ENCODE measurements at places on chromosomes 13 and 19.

- DNase-seq = no peak
Measured at GRCh38 chr19:39768786-39769185, 9.9 kb upstream of the LEUTX start.

GRCh38 chr19:10327793-10328192, 5.5 kb downstream of the RAVER1 start:
- DNase-seq = no peak

DNA sequence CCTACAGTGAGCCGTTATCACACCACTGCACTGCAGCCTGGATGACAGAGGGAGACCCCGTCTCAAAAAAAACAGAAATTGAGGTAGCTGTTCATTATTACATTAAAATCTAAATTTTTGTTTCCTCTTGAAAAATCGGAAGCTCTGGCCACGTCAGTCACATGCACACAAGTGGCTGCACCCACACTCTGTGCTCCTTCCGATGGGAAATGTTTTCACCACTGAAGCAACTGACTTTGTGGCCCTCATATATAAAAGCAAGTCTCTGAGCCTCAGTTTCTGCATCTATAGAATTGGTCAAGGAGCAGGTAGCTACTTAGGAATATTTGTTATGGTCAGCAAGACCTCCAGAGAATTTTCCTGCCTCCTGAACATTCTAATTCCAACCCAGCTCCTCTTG, 4.5 kb downstream of the LRRC25 start:
- no peak for DNase-seq

GRCh38 chr13:106003651-106004050, 531.8 kb downstream of the EFNB2 start:
- DNase-seq = no peak

- no peak for DNase-seq
Measured at GRCh38 chr19:4391701-4392483, 8.5 kb downstream of the SH3GL1 start.

DNA sequence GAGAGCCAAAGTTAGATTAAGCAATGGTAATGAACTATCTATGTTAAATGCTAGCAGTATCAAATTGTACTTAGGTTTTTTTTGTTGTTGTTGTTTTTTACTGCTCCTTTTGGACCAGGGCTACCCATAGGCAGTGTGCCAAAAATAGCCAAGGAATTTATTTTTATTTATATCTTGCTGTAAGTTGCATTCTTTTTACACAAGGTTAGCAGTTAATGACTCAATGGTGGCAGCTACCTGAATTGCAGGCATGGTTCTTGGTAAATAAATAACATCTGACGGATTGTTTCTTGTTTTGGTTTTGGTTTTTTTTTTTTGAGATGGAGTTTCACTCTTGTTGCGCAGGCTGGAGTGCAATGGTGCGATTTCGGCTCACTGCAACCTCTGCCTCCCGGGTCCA, 194.8 kb upstream of the TSC22D1 start:
- DNase-seq = no peak

DNA sequence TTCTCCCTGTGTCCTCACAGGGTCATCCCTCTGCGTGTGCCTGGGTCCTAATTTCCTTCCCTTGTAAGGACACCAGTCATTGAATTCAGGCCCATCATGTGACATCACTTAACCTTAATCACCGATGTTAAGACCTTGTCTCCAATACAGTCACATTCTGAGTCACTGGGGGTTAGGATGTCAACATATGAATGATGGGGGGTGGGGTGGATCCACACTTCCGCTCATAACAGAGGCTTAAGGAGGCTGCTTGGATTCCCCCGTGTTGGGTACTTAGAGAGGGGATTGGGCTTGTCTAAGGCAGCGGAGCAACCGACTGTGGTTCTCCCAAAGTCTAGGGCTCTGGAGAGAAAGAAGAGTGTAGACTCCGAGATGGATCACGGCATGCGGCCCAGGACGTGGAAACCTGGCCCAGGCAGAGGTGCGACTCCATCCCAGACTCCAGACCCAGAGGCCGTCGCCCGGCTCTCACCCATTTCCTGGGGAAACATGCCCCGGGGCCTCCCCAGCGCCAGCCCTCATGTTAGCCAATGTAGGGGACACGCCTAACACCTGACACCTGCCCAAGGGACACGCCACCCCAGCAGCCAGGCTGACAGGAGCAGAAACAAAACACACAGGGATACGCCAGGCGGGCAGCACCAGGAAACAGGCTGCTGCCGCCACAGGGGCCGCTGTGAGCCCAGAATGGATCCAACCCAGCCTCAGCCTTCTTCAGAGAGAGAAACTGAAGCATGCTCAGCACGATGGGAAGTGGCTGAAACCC, 17.1 kb upstream of the IGLON5 start:
- no peak for DNase-seq

DNA sequence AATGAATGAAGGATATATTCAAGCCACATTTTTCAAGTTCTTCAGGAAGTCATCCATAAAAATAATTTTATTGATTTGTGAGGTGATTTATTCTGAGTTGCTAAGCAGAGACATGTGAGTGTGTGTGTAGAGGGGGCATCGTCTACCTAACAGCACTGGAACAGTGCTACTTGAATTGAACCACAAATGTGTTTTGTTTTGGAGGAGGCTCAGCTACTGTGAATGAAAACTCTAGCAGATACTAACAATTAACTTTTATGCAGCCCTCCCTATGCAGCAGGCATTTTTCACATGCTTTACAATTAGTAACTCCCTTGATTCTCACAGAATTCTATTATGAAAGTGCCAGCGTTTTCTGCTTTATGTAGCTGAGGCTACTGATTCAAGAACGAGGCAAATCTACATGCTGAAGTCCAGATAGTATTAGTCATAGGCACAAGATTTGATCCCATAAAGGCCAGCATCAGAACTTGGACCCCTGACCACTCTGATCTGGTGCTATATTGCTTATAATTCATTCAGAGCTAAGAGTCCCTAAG, 103.7 kb downstream of the MYO16 start:
- no peak for DNase-seq

DNA sequence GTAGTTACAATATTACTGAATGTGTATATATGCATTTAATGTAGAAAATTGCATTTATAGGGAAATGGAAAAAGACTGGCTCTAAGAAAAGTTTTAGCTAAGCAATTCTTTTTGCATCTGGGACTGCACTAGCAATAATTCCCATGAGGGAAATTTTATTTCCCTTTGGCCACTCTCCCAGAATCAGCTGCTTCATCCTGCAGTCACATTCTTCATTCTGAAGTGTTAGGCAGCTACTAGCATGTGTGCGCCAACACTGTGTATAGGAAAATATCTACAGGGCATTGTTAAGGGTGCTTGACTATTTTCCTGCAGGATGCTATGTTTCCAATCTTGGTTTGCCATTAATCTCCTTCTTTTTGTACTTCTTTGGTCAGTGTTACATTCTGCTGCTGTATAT, 312.8 kb upstream of the PCDH20 start:
- no peak for DNase-seq

DNA sequence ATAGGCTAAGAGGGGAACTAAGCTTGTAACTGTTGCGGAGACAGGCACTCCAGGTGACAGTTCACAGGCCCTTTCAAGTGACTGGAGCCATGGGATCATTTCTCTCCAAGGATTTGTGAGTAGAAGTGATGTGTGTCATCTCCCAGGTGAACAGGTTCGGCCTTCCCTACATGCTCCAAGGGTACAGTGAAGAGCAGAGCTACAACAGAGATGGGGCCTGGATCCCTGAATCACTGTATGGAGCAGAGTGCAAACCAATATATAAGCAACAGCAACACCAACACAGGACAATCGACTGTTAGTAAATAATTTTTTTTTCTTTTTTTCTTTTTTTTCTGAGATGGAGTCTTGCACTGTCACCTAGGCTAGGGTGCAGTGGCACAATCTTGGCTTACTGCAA, 15.0 kb downstream of the ZSCAN18 start:
- no peak for DNase-seq

DNA sequence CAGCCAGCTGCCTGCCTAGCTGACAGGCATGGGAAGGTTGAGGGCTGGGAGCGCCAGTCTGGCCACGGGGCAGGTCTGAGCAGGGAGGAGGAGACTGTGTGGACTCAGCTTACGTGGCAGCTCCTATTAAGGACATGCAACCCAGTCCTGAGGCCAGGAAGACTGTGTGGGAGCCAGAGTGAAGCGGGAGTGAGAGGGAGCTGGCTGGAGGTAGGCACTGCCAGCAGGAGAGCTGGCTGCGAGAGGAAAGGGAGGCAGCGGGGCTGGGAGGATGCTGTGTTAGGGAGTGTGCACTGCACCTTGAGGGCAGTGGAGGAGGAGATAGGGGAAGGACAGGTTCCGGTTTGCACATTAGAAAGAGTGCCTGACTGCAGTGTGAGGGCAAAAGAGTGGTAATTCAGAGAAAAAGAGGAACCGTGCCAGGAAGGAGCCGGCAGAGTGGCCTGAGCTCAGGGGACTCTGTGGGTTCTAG, 99.2 kb downstream of the SLC7A1 start:
- no peak for DNase-seq

- no peak for DNase-seq
Measured at GRCh38 chr13:113996912-113997745, 23.3 kb upstream of the C13orf46 start.

DNA sequence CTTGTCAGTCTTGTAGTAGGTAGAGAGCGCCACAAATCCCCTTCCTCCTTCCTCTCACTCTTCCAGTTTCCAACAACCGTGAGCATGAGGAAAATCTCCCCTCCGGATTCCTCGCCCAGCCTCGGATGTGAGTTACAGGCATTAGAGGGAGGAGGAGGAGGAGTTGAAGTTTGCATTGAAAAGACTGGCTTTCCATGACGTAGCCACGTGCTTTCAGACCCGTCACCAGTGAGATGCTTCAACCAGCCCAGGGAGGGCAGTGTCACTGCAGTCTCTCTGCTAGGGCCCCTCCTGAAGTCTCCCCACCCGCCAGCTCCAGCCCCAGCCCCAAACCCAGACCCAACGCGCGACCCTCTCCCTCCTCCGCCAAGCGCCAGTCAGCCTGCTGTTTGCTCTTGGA, 442 bp upstream of the FGF14 start:
- no peak for DNase-seq

GRCh38 chr19:18520848-18521691, 800 bp downstream of the ELL start:
- DNase-seq = no peak

DNA sequence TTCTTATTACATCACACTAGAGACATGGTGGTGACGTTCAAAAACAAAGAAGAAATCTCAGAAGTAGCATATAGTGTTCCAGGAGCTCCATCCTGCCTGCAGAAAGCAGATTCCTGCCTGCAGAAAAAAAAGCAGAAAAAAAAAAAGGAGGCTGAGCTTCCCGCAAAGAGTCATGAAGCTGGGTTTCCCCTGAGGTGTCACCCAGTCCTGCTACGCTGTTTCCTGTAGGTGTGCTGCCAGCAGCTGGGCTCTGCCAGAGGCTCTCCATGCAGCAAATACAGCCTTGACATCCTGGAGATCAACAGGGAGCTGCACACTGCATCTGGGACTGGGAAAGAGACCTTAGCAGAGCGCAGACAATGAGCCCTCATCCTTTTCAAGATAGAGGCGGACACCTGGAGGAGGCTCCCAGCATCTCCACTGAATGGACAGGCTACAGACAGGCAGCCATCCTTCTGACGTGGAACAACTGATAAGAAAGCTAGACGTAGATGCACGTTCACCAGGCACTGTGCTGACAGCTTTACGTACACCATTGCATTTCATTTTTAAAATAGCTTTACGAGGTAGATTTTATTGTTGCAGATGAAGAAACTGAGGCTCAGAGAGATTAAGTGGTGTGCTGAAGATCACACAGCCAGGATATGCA, 350.9 kb downstream of the FOXO1 start:
- DNase-seq = no peak

- DNase-seq = no peak
Measured at GRCh38 chr19:16660763-16661479, at the start of gene TMEM38A. Gene TMEM38A (plus strand): TSS chr19:16661139. CDS start chr19:16661218, 79 bp downstream.

DNA sequence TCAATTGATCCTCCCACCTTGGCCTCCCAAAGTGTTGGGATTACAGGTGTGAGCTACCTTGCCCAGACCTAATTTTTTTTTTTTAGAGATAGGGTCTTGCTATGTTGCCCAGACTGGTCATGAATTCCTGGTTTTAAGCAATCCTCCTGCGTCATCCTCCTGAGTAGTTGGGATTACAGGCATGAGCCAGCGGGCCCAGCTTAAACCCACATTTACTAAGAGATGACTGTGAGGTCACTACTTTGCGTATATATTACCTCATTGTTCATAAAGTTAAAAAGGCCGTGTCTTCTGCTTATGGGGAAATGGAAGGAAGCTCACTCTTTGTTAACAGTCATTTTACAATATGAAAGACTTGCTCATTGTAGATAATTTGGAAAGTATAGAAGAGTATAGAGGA, 39.6 kb upstream of the C1QTNF9 start:
- no peak for DNase-seq

DNA sequence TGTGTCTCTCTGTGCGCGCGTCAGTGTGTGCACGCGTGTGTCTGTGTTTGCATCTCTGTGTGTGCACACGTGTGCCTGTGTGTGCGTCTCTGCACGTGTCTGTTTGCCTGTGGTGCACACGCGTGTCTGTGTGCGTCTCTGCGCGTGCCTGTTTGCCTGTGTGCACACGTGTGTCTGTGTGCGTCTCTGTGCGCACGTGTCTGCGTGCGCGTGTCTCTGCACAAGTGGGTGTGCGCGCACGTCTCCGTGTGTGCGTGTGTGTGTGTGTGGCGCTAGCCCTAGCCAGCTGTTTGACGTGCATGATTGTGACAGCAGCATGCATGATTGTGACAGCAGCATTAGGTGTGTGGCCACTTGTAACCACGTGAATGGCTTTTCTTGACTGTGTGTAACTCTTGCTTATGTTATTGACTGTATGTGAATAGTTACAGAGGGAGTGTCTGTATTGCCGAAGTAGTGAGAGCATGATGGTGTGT, 31.1 kb downstream of the ZNF146 start:
- no peak for DNase-seq

DNA sequence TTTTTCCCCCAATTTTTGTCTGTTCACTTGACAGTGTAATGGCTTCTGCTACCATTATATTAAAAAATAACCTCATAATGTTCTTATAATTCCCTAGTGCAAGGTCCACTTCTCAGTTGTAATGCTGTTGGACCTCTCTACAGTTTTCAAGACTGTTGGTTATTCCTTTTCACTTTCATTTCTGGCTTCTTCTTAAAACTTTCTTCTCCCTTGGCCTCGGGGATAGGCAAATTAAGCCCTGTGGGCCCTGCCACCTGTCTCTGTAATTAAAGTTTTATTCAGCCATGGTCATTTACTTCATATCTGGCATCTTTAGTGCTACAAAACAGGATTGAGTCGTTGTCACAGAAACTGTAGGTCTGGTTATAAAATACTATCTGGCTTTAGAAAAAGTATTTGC, 313.5 kb downstream of the KLF12 start:
- DNase-seq = no peak

GRCh38 chr19:48616491-48617056, 1.7 kb upstream of the FAM83E start:
- no peak for DNase-seq

Data from DMS 273 treated with DMSO at 0.1 percent for 48 hours (cell line).